ENCODE measurements at places on chromosomes 11 and 22. TPM values are rescaled to one million over a fixed set of nuclear protein-coding genes. Genes with fewer than 3 reads are reported as not detected.

GRCh38 chr22:27581688-27582087 lies 219.9 kb downstream of the MN1 start:
- DNase-seq: no peak

DNA sequence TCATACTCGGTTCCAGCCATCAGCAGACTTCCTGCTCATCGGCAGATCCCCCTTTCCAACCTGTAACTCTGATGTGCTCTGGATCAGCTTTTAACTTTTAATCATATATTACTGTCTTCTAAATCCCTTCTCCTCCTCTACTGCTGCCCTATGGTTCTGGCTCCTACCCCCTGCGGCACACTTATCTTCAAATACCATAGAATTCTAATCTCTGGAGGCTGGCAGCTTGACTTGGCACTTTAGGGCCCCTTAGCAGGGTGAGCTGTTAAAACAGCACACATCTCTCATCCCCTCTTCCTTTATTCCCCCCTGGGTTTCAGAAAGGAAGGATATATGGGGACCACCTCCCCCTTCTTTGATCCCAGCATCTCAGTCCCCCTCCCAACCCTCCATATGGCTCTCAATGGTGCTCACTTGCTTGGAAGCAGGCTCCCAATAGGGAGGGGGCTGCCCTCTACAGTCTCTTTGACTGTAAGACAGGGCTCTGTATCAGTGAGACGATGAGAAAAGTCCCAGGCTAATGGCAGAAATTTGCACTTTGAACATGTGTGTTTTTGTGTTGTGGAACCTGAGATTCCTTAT lies 4.4 kb upstream of the CNTF start:
- no peak for DNase-seq

DNA sequence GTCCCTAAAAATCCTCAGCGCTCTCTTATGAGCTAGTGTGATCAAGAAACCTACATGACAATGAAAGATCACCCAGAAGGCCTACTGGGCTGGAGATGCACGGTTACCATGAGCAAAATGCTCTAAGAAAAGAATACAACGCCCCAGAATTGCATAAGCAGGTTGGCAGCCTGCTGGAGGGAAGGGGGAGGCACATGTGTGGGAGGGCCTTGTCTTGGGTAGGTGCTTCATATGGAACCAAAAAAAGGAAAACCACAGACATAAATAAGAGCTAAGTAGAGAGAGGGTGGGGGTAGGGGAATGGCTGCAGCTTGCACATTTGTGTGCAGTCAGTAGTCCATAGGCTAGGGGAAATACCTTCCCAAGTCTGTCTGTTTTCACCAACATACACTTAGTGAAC lies 2.8 kb downstream of the SIAE start:
- no peak for DNase-seq

The TUB gene
- 0.98 TPM for total RNA-seq
